ENCODE measurements at places on chromosomes 11 and 22.

- no peak for DNase-seq
Measured at GRCh38 chr22:45478108-45478771, 24.4 kb upstream of the FBLN1 start.

DNA sequence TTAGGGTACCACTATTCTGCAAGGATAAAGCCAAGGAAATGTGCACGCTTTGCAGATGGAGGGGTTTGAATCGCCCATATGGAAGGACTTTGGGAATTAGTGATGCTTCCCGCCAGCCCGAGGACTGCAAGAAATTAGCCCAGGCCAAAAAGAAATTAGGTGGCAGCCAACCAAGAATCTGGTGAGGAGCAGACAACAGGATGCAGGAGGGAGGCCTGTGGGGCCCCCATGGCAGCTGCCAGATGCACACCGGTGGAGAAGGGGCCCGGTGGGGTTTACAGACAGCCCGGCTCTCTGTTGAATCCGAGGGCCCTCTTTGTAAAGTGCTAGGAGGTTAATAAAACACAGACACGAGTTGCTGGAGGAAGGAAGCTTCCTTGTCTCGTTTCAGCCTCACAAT, 73.5 kb downstream of the TIMP3 start:
- no peak for DNase-seq

DNA sequence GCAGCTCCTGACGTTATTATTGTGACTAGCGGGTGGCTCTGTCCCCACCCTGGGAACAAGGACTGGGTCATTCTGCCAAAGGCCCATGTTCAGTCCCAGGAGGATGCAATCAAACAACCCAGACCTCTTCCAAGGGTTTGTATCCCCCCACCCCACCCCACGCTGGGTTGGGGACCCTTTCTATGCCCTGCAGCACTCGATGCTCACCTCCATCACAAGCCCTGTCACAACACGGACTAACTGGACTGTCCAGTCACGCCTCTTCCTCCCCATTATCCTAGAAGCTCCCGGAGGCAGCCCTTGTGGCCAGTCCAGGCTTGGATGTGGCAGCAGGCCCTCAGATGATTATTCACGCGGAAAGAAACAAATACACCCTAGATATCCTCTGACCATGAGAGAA, 3.7 kb downstream of the SHANK2 start:
- no peak for DNase-seq

DNA sequence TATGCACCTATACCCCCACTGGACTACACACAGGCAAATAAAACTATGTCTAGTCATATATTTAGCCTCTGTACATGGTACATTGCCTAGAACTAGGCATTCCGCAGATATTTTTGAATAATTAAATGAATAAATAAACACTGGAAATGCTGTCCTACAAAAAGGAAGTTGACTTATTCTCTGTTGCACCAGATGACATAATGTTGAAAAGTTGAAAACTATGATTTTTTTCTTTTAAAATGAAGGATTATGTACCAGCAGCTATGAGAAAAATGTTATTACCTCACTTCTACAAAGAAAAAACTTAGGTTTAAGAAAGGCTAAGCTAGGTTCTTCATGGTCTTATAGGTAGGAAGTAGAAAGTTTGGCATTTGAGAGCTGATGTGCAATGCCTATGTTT, 856.6 kb downstream of the METTL15 start:
- no peak for DNase-seq

DNA sequence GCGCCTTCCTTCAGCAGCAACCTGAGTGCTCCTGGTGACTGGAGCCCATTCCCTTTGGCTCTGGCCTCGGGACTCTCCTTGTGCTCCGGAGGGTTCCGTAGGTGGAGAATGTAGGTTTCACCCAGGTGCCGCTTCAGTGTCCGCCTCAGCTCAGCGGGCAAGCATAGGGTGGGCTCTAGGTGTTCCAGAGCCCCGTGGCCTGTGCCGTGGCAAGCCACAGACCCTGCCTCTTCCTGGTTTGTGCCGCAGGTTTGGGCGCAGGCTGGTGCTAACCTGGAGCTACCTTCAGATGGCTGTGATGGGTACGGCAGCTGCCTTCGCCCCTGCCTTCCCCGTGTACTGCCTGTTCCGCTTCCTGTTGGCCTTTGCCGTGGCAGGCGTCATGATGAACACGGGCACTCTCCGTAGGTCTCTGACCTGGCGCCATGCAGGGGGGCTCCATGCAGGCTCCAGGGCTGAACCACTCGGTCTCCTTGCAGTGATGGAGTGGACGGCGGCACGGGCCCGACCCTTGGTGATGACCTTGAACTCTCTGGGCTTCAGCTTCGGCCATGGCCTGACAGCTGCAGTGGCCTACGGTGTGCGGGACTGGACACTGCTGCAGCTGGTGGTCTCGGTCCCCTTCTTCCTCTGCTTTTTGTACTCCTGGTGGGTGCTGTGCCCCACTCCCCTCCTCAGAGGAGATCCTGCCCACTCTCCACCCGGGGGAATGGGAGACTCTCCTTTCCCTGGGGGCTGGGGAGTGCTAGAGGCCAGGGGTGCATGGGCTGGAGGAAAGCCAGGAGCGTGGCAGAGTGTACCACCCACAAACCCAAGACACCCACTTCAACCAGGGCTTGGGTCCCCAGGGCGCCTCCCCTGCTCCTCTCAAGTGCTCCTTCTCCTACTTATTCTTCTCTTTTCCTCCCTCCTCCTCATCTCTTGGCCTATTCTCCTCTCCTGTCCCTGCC, 2.4 kb downstream of the SLC22A12 start:
- DNase-seq = no peak

Data from right cardiac atrium (tissue), 5 donors.